ENCODE measurements at places on chromosomes 7 and 10.

GRCh38 chr7:92799446-92800211, 36.7 kb downstream of the CDK6 start:
- no peak for DNase-seq

GRCh38 chr7:8172372-8173354, 89.3 kb downstream of the ICA1 start:
- no peak for DNase-seq

- DNase-seq, result no peak
These were observed 85.8 kb upstream of the EGFR start for GRCh38 chr7:54932818-54933543.

GRCh38 chr10:7401782-7402181, 9.1 kb downstream of the SFMBT2 start:
- DNase-seq, result no peak

DNA sequence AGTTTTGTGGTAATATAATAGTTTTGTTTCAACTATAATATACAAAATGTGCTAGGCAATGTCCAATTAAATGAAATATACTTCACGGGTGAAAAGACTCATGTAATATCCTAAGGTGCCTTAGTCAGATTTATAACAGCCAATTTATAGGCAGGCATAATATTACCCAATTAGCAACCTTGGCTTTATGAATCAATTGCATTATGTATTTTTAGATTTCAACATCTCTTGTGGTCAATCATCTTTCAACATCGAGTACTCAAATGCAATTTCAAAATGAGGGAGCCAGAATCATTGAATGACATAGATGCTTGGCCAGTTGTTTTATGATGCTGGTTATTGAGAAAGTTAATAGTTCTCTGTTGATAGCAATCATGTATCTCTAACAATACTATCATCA, 110.3 kb upstream of the SP8 start:
- no peak for DNase-seq

GRCh38 chr7:33040803-33041516, 21.6 kb downstream of the NT5C3A start:
- DNase-seq, result no peak

DNA sequence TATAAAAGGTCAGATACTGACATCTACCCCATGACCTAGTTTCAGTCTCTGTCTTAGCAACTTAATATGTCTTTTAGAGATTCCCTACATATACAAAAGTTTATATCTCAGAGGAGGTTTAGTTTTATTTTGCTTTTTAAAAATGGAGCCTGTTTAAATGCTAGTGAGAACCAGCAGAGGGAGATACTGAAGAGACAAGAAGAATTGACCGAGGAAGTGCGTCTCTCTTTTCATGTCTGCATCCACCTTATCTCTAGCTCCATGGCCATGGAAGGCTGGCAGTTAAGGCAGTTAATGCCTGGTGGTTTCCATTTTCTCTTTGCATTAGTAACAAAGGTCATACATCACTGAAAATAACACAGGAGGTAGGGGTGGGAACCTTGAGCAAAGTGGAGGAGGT, 10.7 kb downstream of the SUV39H2 start:
- no peak for DNase-seq

DNA sequence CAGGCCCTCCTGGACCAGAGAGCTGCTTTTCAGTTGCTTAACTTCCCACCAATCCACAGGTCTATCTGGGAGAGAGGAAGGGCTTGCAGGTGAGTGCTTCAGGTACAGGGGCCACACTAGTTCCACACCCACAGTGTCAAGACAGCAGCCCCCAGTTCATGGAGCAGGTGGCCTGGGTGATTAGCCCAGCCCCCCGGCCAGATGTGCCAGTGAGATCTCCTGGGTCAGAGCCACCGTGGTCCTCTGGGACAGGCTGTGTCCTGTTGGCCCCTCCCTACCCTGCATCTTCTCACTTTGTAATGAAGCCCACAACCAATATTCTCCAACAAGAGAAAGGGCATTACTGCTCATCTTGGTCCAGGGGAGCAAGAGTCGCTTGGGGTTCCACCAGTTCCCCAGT, 30.6 kb downstream of the DRGX start:
- no peak for DNase-seq

- no peak for DNase-seq
These were observed 96.6 kb upstream of the CACUL1 start for GRCh38 chr10:118851062-118852035.

DNA sequence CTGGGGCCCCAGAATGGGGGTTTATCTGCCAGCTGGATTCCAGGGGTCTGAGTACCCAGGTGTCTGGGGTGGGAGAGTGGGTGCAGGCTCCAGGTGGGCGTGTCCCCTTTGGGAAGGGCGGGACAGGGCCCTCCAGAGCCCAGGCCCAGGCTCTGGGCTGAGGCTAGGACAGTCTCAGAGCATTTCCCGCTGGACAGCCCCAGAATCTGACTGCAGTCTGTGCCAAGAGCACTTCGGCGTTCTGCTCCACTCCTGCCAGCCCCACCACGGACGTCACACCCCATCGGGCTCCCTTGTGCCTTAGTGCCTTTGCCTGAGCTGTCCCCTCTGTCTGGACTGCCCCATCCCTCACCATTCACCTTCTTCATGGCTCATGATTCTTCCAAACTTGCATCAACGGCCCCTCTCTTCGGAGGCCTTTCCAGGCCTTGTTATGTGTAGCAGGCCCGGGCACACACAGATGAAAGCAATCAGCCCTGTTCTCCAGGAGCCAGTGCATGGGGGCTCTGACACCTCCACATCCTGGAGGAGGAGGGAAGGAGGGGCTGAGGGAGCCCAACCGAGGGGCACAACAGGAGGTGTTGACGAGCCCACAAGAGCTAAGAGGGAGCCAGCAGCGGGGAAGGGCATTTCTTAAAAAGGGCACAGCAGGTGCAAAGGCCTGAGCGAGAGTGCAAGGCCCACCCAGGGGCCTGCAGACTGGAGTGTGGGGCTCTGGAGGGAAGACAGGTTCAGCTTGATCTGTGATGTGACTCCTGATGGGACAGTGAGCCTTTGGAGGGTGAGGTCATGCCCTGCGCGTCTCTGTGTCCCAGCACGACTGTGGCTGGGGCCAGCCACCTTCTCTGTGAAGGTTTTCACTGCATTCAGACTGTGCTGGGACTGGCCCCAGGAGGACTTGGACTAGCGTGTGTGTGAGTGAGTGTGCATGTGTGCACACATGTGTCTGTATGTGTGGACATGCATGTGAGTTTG, 41.7 kb downstream of the GTF2IRD1 start:
- DNase-seq, result no peak

DNA sequence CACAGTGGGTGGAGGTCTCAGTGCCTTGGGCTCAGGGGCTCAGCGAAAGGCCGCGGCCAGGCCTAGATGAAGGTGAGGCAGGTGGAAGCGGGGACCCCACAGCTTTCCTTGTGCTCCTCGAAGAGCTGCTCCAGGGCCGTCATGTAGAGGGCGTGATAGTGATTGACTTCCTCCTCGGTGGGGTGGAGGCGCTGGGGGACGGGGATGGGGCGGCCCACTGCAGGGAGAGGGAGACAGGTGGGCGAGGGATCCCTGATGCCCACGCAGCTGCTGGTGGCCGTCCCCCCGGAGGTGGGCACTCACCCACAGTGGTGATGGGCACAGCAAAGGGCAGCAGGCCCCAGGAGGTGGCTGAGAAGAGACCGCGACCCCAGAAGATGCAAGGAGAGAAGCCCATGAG, 5.0 kb downstream of the MOGAT3 start:
- no peak for DNase-seq

- DNase-seq, result no peak
These were observed 157.5 kb upstream of the NFE2L3 start for GRCh38 chr7:25994433-25994994.

DNA sequence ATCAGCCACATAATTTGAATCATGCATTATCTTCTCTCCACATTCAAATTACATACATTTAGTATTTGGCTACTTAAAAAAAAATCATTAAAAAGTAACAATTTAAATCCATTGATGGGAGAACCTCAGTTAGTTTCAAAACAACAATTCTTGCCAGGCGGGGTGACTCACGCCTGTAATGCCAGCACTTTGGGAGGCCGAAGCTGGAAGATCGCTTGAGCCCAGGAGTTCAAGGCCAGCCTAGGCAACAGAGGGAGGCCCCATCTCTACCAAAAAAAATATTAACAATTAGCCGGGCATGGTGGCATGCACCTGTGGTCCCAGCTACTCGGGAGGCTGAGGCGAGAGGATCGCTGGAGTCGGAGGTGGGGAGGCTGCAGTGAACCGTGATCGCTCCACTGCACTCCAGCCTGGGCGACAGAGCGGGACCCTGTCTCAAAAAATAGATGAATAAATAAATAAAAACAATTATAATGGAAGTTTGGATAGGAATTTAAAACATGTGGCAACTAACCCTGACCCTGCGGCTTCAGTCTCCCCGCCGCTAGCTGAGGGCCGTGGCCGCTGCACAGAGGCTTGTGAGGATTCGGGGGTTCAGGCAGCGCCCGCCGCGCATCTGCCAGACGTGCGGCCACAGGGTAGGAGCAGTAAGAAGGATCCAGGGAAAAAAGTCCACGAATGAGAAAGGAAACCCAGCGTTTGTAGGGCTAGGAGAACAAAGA, 1.1 kb upstream of the CSGALNACT2 start:
- no peak for DNase-seq

GRCh38 chr7:40755438-40755837, 620.6 kb downstream of the SUGCT start:
- no peak for DNase-seq

GRCh38 chr10:58319599-58319998, 15.2 kb upstream of the UBE2D1 start:
- DNase-seq, result no peak

DNA sequence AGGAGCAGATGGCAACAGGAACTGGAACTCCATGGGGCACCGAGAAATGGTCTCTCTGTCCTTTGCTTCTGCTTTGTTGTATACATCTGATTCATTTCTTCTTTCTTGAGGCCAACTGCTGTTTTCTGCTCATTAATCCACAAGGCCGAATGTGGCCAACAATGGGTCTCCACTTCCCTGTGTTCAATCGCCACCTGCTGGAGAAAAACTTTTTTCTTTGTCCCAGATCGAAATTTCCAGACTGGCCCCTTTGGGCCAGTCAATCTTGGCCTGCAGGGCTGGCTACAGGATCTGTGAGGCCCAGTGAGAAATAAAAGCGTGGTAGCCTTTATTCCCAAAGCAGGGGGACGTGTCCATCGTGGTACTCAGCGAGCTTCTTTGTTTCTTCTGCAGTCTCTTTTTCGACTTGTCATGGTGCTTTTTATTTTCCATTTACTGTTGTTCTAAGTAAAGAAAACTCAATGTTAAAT, 58.8 kb downstream of the PARP12 start:
- DNase-seq, result no peak

GRCh38 chr7:31933481-31933880, 136.7 kb downstream of the PDE1C start:
- no peak for DNase-seq

DNA sequence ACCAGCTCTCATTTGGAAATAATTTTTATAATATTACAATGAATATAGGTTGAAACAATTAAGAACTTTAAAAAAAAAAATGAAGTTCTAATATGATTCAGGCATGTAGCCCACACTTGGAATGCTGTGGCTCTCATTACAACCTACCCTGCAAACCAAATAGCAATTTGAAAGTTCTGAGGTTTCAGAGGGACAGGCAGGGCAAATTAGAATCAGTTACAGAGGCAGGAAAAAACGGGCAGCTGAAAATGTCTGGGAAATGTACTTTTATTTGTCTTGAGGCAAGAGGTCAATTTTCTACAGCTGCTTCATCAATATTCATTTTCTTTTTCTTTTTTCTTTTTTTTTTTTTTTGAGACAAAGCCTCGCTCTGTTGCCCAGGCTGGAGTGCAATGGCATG, 95.3 kb downstream of the PIP4K2A start:
- no peak for DNase-seq

GRCh38 chr7:116630357-116630756, 41.6 kb upstream of the MET start:
- DNase-seq, result no peak

DNA sequence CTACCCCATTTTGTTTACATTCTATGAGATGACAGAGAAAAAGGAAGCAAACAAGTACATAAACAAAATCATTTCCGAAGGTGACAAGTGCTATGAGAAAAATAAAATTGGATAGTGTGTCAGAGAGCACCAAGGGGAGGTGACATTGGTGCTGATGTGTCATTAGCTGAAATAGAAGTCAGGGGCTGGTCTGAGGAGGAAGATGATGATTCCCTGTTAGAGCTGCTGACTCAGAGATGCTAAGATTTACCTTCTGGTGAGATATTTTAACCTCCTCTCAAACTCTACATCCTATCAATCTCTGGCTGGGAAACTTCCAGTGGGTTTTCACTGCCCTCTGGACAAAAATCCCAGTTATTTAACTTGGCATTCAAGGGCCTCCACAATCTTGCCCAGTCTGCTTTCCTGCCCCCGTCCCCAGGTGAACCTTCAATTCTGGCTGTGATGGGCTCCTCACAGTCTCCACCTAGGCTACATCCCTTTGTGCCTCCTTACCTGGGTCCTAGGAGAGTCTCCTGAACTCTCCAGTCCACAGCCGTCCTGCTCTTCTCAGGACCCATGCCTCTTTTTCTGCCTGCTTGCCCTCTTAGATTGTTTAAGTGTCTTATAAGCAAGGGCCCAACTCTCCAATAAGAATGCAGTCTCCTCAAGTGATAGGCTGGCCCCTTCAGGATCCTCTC, 26.6 kb downstream of the DUSP5 start:
- no peak for DNase-seq

DNA sequence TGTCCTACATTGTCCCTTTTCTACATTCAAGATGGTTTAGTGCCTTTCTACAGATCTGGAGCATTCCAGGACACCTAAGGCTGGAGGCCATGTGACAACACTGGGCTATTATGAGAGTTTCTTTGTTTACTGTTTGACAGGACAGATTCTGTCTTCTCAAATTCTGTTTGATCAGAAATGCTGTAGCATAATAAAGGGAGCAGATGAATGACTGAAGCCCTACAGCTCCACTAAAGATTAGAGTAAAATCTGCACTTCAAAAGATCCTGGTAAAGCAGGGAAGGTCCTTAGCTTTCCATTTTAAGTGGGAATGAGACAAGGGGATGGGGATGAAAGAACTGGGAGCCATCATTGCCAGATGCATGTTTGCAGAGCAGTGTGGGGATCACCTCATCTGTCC, 38.4 kb downstream of the TMEM229A start:
- no peak for DNase-seq

DNA sequence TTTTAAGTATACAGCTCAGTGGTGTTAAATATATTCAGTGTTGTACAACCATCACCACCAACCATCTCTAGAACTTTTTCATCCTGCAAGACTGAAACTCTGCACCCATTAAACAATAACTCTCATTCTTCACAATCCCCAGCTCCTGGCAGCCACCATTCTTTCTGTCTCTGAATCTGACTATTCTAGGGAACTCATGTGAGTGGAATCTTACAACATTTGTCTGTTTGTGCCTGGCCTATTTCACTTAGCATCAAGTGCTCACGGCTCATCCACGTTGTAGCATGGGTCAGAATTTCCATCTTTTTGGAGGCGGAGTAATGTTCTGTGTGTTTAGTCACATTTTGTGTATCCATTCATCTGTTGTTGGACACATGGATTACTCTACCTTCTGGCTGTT, 40.8 kb upstream of the PFKFB3 start:
- DNase-seq, result no peak

GRCh38 chr7:46029111-46029704, 108.1 kb upstream of the IGFBP3 start:
- no peak for DNase-seq
